ENCODE measurements at places on chromosomes 2 and 18. TPM values are rescaled to one million over a fixed set of nuclear protein-coding genes. Genes with fewer than 3 reads are reported as not detected.

The DSC2 gene
- total RNA-seq, result 4.6 TPM

The CCDC74B gene
- total RNA-seq, result 1.0 TPM

The SCN2A gene
- not detected for total RNA-seq

DNA sequence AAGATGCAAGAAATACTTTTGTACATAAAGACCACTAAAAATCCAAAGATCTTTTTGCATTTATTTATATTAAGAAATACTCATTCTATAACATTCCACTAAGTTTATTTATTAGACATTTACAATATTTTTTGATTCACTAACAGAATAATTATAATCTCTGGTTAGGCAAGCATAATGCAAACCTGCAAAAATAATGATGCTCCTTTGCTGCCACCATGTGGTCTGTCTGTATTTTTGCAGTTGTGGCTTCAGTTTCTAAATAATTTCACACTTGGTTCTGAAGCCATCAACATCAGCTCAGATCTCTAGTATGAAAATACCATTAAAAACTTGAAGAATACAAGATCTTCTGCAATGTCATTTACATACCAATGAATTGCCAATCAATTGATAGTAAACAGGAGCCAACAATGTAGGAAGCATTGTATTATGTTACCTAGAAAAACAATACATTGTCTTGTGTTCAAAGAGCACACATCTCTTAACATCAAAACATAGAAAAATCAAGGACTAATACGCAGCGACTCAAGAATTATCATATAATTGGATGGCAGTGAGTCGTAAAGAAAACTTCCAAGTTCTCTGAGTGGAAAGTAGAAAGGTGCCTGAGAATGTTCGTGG is 28.8 kb upstream of the WDR75 start:
- H3K4me3 ChIP-seq, result no peak overlapping the region
- H3K27me3 ChIP-seq, result no peaks in the 10 kb centered on the region
- peak overlapping the region; percentile 59 for H3K27ac ChIP-seq
- DNase-seq, result no peak

- DNase-seq, result peak; percentile 41
- H3K4me3 ChIP-seq, result no peak overlapping the region
- no peaks in the 10 kb centered on the region for H3K36me3 ChIP-seq
- H3K4me1 ChIP-seq, result peaks cover 8% of the 10 kb centered on the region
- H3K27me3 ChIP-seq, result no peaks in the 10 kb centered on the region
- H3K27ac ChIP-seq, result no peak overlapping the region
Measured at GRCh38 chr2:111667542-111668273, 216.3 kb downstream of the ANAPC1 start.
